ENCODE measurements at places on chromosomes 5 and 9.

DNA sequence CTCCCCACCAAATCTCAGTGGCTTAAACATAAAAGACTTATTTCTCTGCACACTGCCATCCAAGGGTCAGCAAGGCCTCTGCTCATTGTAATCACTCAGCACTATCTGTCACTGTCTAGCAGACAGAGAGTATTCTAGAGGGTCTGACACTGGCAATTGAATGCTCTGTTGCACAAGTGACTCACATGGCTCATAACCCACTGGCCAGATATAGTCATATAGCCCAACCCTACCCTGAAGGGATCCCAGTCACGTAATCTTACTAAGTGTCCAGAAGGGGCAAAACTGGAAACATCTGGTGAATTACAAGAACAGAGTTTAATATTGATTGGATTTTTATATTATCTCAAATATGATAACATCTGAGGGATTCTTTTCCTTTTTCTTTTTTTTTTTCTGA lies 80.7 kb downstream of the TSSK1B start:
- no peak for DNase-seq

DNA sequence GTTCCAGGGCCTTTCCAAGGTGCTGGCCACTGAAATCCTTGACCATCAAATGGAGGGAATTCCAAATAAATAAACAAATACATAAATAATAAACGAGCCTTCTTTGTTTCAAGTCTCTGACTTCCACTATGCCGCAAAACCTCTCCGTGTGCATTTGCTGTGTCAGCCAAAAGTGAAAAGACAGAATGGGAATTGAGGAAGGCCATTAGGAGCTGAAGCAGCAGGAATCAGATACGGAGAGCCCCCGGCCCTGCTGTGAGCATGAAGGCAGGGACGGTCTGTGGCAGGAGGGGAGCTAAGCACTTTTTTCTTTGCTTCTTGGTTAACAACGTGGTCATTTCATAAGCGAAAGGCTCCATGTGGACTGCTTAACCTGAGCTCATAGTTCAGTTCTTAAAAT lies 26.1 kb downstream of the PLPPR1 start:
- no peak for DNase-seq

DNA sequence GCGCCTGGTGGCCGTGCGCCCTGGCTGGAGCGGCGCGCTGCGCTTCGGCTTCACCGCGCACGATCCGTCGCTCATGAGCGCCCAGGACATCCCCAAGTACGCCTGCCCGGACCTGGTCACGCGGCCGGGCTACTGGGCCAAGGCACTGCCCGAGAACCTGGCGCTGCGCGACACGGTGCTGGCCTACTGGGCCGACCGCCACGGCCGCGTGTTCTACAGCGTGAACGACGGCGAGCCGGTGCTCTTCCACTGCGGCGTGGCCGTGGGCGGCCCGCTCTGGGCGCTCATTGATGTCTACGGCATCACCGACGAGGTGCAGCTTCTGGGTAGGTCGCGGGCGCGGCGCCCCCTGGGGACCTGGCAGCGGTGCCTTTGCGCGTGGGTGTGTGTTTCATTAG lies 28.9 kb downstream of the NEURL1B start:
- DNase-seq = no peak

DNA sequence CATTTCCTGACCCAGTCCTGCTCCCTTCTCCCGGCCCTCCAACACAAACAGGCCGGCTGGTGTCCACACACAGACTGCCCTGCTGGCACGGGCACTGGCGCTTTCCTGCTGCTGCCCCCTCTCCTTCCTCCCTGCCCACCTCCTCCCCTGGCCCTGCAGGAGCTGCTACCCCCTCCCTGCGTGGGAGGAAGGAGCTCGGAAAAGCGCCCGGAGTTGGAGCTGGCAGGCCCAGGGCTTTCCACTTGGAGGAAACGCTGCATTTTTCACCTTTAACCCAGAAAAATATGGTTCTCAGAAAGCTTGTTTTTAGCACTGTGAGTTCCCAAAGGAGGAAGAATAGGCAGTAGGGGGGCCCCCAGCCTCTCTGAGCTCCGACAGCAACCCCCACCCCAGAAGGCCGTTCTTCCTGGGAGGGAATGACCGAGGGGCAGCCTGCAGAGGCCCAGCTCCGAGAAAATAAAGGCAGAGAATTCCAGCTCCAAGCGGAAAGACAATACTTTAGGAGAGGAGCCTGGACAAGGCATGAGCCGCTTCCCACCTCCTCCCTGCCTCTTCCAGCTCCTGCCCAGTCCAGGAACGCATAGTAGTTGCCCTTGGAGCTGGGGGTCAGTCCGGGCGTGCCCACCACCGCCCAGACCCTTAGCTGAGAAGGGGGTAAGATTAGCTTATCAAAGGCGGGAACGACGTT lies 88.9 kb downstream of the LIFR start:
- no peak for DNase-seq

- DNase-seq = no peak
Observed at GRCh38 chr9:87880116-87880515, 2.6 kb upstream of the SPATA31E1 start.

- no peak for DNase-seq
Observed at GRCh38 chr9:21728781-21729180, 73.7 kb upstream of the MTAP start.

- DNase-seq = no peak
Observed at GRCh38 chr9:4690144-4690543, 10.8 kb downstream of the CDC37L1 start.

GRCh38 chr5:123441408-123441807 lies 18.2 kb upstream of the CEP120 start:
- DNase-seq = no peak

DNA sequence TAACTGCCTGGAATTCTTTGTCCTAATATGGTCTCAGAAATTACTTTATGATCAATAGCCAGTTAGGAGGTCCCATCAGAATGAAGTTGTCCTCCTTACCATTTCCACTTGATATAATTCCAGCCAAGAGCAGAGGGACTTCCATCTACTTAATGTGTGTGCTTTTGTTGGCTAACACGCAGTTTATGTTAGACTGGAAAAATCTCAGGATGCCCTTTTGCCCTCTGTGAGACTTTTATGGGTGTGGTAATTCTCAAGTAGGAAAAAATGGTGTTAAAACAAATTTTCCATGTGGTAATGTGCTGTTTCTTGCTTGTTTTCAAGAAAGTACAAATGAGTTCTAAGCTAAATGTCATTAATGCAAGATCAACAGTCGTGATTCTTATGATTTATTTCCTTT lies 327.1 kb downstream of the MTRR start:
- no peak for DNase-seq

GRCh38 chr5:178227929-178228328 lies 4.7 kb downstream of the PHYKPL start:
- DNase-seq = no peak

DNA sequence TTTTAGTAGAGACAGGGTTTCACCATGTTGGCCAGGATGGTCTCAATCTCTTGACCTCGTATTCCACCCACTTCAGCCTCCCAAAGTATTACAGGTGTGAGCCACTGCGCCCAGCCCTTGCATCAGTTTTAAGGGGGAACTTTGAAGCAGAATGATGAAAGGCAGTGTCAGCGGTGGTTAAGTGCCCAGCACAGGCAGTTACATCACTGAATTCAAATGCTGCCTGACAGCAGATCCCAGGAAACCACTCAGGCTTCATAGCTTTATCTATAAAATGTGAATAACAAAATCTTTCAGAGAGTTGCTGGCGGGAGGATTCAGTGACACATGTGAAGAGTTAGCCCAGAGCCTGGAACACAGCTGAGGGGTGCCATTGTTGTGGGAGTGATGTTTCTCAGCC lies 26.5 kb downstream of the FGF1 start:
- no peak for DNase-seq

GRCh38 chr5:92917044-92917443 lies 664.0 kb downstream of the NR2F1-AS1 start:
- no peak for DNase-seq

DNA sequence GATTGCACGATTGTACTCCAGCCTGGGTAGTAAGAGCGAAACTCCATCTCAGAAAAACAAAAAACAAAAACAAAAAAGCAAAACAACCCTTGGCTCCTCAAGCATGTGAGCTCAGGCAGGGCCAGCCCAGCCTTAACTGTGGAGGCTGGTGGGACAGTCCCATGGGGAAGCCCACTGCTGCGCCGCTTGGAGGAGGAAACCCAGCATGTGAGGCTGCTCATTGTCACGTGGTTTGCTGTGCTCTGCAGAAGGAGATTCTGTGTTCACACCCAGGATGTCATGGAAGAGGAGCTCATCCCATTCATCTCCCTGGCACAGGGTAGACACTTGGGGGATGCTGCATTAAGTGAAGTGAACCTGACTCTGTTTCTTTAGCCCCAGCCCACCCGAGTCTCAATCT lies 4.0 kb downstream of the ZBED3 start:
- no peak for DNase-seq

GRCh38 chr5:99543841-99544240 lies 615.0 kb upstream of the CHD1 start:
- no peak for DNase-seq

GRCh38 chr5:178247481-178248456 lies 15.2 kb upstream of the PHYKPL start:
- DNase-seq = no peak

DNA sequence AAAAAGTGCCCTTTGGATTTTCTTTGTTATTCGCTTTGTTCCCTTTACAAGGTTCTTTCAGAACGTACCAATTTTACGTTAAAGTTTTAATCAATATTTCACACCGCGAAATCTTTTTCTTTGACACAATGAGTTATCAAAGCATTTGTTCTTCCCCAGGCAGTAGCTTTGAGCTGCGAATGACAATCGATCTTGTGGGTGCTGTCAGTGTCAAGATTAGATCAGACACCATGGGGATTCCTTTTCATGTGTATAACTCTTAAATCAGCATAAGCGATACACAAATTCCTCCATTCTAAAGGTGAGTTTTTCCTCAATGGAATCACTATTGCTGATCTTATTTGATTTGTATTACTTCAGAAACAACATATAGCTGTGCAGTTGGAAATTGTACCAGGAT lies 145.5 kb downstream of the ST8SIA4 start:
- DNase-seq = no peak

DNA sequence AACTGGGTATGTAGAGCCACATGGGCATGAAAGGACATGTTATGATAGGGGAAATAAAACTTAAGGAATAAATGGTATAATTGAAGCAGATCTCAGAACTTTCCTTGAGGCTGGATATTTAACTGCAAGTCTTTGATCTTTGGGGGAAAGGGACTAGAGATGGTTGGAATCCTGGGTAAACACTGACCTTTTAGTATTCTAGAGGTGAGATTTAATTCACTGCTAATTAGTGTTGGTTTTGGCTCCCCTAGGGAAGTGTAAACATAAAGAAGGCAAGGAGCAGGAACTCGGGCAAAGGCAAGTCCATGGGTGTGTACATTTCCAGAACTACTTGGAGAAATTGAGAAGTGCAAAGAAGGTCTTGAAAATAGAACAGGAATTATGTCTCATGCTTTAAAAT lies 16.6 kb downstream of the NIM1K start:
- DNase-seq = no peak

GRCh38 chr5:180831139-180832093 lies 28.8 kb upstream of the MGAT1 start:
- peak; percentile 71 for DNase-seq

DNA sequence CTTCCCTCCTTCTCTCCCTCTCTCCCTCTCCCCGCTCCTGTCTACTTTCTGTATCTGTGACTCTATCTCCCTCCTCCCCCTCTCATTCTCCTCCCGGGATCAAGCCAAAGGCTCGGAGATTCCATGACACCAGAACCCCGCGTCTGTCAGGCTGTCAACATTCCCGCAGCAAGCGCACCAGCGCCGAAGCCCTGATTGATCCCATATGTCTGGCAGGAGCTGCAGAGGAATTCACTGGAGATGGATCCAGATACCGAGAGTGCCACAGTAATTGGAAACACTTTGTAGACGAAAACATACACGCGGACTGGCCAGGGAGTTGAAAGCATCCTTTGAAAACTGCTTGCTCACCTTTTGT lies 300 bp upstream of the SVEP1 start:
- DNase-seq = no peak

DNA sequence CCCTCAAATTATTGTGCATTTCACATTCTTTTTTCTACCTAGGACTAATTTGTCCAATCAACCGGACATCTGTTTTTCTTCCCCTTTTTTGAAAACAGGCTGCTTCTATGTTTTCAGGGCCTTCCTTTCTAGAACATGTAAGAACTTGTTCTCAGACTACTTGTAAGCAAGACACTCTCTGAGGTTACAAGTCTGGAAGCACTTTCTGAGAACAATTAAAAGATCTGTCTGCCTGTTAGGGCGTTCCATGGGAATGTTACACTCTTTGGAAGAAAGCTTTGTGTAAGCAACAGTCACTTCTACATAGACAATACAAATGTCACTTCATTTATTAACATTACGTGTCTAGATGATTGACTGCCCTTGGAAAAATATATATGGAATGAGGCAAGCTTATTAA lies 50.9 kb upstream of the HSPB3 start:
- DNase-seq = no peak

GRCh38 chr5:56822981-56823380 lies 7.6 kb downstream of the MAP3K1 start:
- no peak for DNase-seq

GRCh38 chr5:162801235-162801634 lies 636.2 kb upstream of the CCNG1 start:
- no peak for DNase-seq

GRCh38 chr5:113133211-113133975 lies 156.8 kb downstream of the DCP2 start:
- DNase-seq = no peak

DNA sequence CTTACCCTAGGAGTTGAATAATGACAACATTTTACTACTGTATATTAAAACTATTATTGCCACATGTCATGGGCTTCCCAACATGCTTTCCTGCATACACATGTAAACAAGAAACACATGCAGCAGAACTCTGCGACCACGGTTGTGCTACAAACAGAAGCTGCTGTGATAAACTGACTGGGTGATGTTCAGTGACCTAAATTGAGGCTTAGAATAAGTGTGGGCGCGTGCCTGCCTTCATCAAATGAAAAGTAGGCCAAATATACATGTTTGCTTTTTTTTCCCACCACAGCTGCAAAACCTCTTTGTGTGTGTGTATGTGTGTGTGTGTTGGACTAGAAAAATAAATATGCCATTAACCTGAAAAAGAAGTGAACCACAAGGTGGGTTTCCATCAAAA lies 1202.1 kb downstream of the PTPRD start:
- DNase-seq = no peak

DNA sequence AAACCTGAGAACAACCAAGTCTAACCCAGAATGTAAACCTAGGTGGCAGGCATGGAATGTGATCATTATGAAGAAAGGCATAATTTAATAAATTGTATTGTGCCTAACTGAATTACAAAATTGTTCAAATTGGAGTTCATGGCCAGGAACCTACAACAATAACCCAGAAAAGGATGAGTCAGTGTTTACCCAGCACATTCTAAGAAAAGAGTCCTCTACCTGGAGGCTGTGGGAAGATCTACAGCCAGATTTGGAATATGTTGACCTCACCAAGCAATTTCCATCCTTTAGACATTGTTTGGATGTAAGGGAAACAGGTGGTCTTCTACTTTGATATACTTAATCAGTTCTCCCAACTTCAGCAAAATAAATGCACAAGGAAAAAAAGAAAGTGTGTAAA lies 152.2 kb downstream of the TMEM161B start:
- no peak for DNase-seq

- no peak for DNase-seq
Observed at GRCh38 chr9:68730570-68731235, 25.7 kb downstream of the PIP5K1B start.

Measured in activated T-helper 9 cell treated with anti-CD3 and anti-CD28 coated beads, Interleukin-2, amount 50 U/mL, for 16 hours (primary cell).